Stimulated activated CD4-positive, alpha-beta T cell treated with anti-CD3 and anti-CD28 coated beads, TNF-alpha, amount 100 ng/mL, for 1 hour (primary cell): ENCODE measurements at places on chromosomes 11 and 22.

DNA sequence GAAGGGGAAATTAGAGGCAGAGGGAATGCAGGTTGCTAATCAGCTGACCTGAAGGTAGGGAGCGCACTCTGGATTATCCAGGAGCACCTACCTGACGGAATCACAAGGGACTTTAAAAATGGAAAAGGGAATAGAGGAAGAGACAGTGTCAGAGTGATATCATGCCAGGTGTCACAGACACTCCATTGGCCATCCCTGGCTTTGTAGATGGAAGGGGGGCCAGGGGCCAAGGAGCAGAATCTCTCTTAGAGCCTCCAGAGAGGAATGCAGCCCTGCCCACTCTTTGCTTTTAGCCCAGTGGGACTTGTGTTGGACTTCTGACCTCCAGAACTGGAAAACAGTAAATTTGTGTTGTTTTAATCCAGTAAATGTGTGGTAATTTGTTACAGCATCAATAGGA lies 37.9 kb downstream of the DKK3 start:
- no peak for DNase-seq

DNA sequence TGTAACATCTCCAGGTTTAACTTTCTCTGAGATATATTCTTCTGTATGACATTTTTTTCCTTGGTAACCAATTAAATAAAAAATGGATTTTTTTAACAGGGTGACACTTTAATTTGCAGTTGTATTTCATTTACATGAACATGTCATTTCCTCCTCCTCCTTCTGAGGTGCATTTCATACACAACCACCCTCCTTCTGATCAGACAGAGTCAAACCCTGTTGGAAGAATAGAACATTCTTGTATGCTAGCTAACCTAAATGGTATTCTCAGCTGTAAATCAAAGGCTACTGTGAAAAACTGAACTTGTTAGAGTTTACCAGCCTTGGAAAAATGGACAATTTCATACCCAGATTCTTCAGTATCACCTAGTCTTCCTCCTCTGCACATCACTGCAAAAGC lies 52.7 kb upstream of the CHRM4 start:
- no peak for DNase-seq

GRCh38 chr22:35863432-35863831 lies 145.8 kb downstream of the APOL5 start:
- no peak for DNase-seq

DNA sequence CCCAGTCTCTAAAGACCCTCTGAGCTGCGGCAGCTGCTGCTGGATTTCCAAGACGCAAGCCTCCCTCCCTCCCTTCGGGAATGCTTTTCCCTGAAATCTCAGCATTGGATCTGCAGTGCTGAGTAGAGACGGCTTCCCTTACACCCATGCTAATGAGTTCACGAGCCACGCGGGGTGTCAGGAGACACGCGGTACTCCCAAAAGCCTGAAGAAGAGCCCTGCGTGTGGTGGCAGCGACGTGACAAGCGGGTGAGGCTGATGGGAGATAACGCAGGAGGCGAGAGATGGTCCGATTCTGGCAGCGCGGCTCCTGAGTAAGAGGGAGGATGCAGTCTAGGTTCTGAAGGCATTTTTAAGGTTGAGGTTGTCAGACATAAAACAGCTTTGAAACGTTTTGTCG lies 74.4 kb upstream of the ASPHD2 start:
- DNase-seq, result no peak

DNA sequence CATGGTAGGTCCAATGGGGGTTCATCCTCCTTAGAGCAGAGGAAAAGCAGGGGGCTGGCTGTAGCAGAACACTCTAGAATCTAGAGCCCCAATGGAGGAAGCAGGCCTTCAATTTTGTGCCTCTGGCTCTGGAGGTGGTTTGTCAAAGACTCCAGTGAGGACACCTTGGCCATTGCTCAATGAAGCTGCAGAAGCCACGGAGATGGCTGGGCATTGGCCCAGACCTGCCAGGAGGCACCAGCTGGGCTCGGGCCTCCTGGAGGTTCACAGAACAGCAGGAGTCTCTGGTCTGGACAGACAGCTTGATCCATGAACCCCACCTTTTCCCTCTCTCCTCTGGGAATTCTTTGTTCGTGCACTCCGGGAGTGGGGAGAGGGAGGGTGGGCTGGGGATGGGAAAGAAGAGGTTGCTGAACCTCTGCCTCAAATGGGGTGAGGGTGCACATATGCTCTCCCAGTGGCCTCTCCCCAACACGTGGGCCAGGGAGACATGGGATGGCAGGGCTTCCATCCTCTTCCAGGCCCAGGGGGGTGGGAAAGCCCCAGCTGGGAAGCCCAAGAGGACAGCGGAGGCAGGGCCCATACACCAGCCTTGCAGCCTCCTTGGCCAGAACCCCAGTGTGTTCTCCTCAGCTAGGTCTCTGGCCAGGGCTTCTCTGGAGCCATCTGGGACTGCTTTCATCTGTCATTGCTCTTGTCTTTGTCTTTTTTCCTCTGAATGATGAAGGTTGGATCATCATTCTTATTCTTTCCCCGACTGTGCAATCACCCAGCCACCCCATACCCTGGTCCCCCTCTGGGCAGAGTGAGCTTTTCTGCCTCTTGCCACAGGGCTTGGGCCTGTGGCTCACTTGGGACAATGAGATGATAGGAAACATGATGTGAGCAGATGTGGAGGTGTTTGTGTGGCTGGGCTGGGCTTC lies 1019.4 kb downstream of the BRD1 start:
- no peak for DNase-seq

DNA sequence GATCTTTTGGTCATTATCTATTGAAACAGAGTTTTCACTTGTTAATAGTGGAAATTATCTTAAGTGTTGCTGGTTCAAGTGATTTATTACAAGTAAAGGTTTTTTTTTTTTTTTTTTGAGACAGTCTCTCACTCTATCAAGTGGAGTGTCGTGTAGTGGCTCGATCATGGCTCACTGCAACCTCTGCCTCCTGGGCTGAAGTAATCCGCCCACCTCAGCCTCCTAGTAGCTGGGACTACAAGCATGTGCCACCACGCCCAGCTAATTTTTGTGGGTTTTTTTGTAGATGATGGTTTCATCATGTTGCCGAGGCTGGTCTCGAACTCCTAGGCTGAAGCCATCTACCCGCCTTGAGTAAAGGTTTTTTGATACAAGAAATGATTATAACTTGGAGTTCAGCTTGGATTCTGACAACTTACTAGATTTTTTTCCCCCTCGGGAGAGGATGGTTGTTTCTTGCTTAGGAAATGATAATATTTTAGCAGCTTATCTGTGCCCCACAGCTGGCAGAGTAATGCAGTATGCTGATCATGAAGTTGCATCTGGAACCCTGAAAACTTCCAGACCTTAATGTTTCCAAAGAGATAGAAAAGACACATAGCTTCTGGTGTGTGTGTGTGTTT lies 68.9 kb downstream of the MTMR3 start:
- no peak for DNase-seq

GRCh38 chr11:84930863-84931262 lies 696.3 kb downstream of the DLG2 start:
- no peak for DNase-seq

GRCh38 chr22:19174106-19175025 lies 4.2 kb downstream of the SLC25A1 start:
- no peak for DNase-seq
